Smooth muscle cell of trachea (primary cell): ENCODE measurements at places on chromosomes 16 and 17. TPM values are rescaled to one million over a fixed set of nuclear protein-coding genes. Genes with fewer than 3 reads are reported as not detected.

WFIKKN1 gene
- total RNA-seq: 0.29 and 0.50 TPM in 2 replicates

COQ9 gene
- 43.5 and 48.9 TPM in 2 replicates for total RNA-seq

PLLP gene
- total RNA-seq: not detected in 2 replicates

SMIM36 gene
- total RNA-seq: not detected in 2 replicates

CACNG3 gene
- not detected in 2 replicates for total RNA-seq

FOXN1 gene
- total RNA-seq: not detected in 2 replicates

IRX3 gene
- total RNA-seq: under 0.01 and 0.17 TPM in 2 replicates

RCVRN gene
- total RNA-seq: under 0.01 TPM in 1 of 2 replicates, not detected in the other

ST6GALNAC1 gene
- total RNA-seq: not detected in 2 replicates

TELO2 gene
- 16.5 and 23.3 TPM in 2 replicates for total RNA-seq

OTOA gene
- total RNA-seq: 0.15 and 0.17 TPM in 2 replicates

FBXW10B gene
- 0.15 and 0.50 TPM in 2 replicates for total RNA-seq

TBCD gene
- 45.5 and 65.6 TPM in 2 replicates for total RNA-seq

CCL8 gene
- 1.2 TPM in 1 of 2 replicates, not detected in the other for total RNA-seq

QPRT gene
- total RNA-seq: 29.5 and 57.1 TPM in 2 replicates

ABI3 gene
- total RNA-seq: 0.17 TPM in 1 of 2 replicates, not detected in the other

KRTAP4-9 gene
- total RNA-seq: not detected in 2 replicates

DNAH3 gene
- total RNA-seq: not detected in 2 replicates

NATD1 gene
- total RNA-seq: 3.8 and 9.4 TPM in 2 replicates

CD300LB gene
- under 0.01 TPM in 1 of 2 replicates, not detected in the other for total RNA-seq

NAGS gene
- total RNA-seq: 3.5 and 5.1 TPM in 2 replicates

KRT40 gene
- total RNA-seq: not detected in 2 replicates

MMP15 gene
- total RNA-seq: 1.6 and 6.1 TPM in 2 replicates

GP2 gene
- total RNA-seq: not detected in 2 replicates

DNAI2 gene
- total RNA-seq: not detected in 2 replicates

PIGW gene
- total RNA-seq: 3.0 and 5.8 TPM in 2 replicates

GPRC5C gene
- total RNA-seq: 2.3 and 4.8 TPM in 2 replicates

ADAP2 gene
- total RNA-seq: 4.1 and 4.5 TPM in 2 replicates

C16orf96 gene
- 0.17 TPM in 1 of 2 replicates, not detected in the other for total RNA-seq

KRTAP4-3 gene
- not detected in 2 replicates for total RNA-seq

CHTF18 gene
- total RNA-seq: 6.9 and 18.3 TPM in 2 replicates

MEIOB gene
- total RNA-seq: 0.15 and 0.33 TPM in 2 replicates

PRAC1 gene
- not detected in 2 replicates for total RNA-seq

TMEM231 gene
- 9.3 and 18.4 TPM in 2 replicates for total RNA-seq

HS3ST2 gene
- total RNA-seq: 0.17 TPM in 1 of 2 replicates, not detected in the other

HAPSTR1 gene
- total RNA-seq: 72.1 and 76.8 TPM in 2 replicates

TMEM238L gene
- total RNA-seq: not detected in 2 replicates

LMF1 gene
- total RNA-seq: 22.7 and 36.4 TPM in 2 replicates

EFCAB13 gene
- total RNA-seq: 8.3 and 10.1 TPM in 2 replicates
